ENCODE measurements at places on chromosomes 16 and 17. TPM values are rescaled to one million over a fixed set of nuclear protein-coding genes. Genes with fewer than 3 reads are reported as not detected.

The CCL4 gene
- not detected for total RNA-seq

The KRT25 gene
- not detected for total RNA-seq

The SYCE1L gene
- 3.4 TPM for total RNA-seq

The IGF2BP1 gene
- total RNA-seq, result 10.2 TPM

The NPIPA8 gene
- total RNA-seq, result not detected

The FOXL1 gene
- 9.0 TPM for total RNA-seq

The SRCIN1 gene
- total RNA-seq, result 0.27 TPM

The AOC2 gene
- total RNA-seq, result 3.7 TPM

The ACSM2B gene
- total RNA-seq, result not detected

The RAC3 gene
- total RNA-seq, result 64.1 TPM

Data from kidney epithelial cell (primary cell).